Right forelimb (tissue), 1 donor: ENCODE measurements at places on chromosomes 1 and 21.

DNA sequence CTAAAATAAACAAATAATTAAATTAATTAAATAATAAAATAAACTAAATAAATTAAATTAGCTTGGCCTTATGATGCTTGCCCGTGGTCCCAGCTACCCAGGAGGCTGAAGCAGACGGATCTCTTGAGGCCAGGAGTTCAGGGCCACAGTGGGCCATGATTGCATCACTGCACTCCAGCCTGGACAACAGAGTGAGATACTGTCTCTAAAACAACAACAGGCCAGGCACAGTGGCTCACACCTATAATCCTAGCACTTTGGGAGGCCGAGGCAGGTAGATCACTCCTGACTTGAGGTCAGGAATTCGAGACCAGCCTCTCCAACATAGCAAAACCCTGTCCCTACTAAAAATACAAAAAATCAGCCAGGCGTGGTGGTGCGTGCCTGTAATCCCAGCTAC, 12.2 kb upstream of the PINK1 start:
- DNase-seq = no peak

DNA sequence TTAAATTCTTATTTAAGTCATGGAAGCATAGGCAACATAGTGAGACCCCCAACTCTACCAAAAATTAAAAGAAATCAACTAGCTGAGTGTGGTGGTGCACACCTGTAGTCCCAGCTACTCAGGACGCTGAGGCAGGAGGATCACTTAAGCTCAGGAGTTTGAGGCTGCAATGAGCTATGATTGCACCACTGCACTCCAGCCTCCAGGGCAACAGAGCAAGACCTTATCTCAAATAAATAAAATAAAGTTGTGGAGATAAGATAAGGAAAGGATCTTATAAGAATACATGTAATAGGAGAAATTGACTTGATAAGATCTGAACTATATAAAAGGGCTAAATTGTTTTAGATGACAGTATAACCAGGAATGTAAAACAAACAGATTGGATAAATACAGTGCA, 2.3 kb upstream of the BATF3 start:
- no peak for DNase-seq

DNA sequence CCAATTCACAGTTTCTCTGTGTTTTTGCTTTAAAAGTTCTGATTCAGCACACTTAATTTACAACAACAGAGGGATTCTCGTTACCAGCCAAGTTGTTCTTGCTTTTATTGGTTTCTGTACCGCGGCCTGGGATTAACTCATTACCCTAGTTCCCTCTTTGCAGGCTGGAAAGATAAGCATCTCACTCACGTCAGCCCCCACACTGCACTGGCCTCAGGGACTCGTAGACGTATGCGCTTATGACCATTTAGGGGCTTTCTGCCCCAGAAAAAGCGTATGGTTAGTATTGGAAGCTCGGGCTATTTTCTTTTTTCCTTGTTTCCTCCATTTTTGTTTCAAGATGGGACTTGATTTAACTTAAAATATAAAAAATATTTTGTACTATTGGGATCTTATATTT, 76.0 kb downstream of the POFUT2 start:
- DNase-seq = no peak

- DNase-seq = peak; percentile 72
Observed at GRCh38 chr1:184838504-184838951, 83.9 kb upstream of the EDEM3 start.

DNA sequence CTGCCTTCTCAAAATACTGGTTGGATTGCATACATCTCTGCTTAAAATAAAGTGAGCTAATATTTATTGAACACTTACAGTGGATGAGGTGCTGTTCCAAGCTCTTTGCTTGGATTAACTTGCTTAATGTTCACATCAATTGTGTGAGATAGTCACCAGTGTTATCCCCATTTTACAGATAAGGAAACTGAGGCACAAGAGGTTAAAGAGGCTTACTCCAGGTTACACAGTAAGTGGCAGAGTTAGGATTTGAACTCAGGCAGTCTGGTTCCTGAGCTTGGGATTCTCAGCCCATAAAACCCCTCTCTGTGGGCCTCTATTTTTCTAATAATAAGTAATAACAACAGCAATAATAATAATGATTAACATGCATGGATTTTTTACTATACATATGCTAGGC, 13.6 kb upstream of the FAAH start:
- DNase-seq = no peak

DNA sequence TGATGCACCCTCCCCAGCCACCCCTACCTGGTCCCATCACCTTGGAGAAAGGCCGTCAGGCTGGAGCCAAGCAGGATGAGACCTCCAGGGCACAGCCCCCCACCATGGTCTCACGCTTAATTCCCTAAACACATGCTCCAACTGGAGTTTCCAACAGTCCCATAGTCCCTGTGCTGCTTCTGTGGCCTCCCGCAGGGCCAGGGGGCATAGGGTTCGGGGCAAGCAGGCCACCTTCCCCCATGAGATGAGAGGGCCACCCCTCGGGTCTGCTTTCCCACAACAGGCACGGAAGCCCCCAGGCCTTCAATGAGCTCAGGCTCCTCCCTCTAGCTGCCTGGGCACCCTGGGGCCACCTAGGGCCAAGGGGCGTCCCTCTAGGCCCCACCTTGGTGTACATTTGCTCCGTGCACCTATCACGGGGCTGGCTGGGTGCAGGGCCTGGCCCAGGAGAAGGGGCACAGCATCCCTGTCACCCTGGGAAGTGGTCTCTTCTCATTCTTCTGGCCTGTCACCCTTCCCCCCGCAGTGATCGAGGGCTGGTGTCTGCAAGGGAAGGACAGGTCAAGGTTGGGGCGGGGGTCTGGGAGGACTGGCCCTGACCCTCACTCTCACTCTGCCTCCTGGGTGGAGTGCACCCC, 42.4 kb downstream of the TRIM11 start:
- peak; percentile 41 for DNase-seq

GRCh38 chr1:210129759-210130158, 102.8 kb upstream of the SERTAD4 start:
- no peak for DNase-seq

GRCh38 chr1:21878840-21879478, 58.2 kb downstream of the HSPG2 start:
- DNase-seq = no peak

GRCh38 chr1:152866321-152866720, 6.5 kb downstream of the LCE7A start:
- DNase-seq = no peak

DNA sequence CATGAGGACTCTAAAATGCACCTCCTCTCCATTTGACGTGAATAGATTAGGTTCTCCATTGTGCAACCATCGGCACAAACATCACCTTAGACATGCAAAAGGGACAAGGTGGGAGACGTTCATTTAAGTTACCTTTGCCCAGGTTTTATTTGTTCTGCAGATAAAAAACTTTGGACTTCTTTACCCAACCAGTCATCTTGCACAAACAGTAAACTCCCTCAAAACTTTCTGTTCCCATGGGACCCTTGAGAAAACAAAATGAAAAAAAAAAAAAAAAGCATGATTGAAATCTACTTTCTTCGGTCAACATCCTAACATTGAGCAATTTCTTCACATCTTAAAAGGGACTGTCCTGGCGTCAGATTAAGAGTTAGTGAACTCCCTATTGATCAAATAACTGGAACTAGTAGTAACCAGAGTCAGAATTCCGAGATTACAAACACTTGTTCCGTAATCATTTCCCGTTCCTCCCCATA, 31.4 kb upstream of the PROX1 start:
- no peak for DNase-seq

DNA sequence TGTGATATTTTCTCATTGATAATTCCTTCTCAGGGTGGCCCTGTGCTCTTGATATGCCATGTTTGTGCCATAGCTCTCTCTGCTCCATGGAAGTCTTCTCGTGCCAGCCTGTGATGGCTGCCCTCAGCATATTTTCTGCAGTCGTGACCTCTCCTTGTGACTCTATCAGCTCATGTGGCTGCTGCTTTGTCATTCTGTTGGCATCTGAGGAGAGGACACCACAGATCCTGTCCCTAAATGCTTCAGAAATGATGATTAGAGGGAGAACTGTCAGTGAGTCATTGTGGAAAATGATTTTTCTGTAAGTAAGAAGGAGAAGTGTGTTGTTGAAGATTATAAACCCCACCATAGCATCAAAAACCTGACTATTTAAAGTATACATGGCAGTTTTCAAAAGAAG, 286.0 kb downstream of the ADGRL2 start:
- no peak for DNase-seq
